ENCODE measurements at places on chromosomes 5 and 9. TPM values are rescaled to one million over a fixed set of nuclear protein-coding genes. Genes with fewer than 3 reads are reported as not detected.

DNA sequence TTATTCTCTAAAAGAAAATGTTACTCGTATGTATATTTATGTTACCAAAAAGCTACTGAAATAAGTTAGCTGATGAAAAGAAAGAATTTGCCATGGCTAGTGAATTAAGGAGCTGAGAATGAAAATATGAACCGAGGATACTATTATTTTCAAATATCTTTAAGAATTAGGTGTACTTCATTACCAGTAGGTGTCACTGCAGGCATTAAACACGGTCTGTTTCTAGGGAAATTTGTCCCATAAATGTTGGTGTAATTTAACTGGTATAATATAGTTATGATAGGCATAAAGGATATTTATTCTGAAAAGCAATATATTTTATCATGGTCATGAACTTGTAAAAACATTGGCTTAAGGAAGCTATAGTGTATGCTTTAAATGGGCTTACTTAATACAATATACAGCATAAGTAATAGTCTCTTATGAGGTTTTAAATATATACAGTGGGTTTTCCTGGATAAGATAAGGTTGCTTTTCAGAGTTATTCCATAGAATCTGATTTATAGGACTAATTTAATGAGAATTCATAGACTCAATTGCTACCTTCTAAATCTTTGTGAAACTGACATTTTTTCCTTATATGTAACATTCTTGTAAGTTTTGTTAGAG lies 72.4 kb upstream of the MPDZ start:
- no peaks in the 10 kb centered on the region for H3K27me3 ChIP-seq
- no peak overlapping the region for H3K4me3 ChIP-seq
- H3K4me1 ChIP-seq: no peaks in the 10 kb centered on the region
- no peaks in the 10 kb centered on the region for H3K36me3 ChIP-seq

DNA sequence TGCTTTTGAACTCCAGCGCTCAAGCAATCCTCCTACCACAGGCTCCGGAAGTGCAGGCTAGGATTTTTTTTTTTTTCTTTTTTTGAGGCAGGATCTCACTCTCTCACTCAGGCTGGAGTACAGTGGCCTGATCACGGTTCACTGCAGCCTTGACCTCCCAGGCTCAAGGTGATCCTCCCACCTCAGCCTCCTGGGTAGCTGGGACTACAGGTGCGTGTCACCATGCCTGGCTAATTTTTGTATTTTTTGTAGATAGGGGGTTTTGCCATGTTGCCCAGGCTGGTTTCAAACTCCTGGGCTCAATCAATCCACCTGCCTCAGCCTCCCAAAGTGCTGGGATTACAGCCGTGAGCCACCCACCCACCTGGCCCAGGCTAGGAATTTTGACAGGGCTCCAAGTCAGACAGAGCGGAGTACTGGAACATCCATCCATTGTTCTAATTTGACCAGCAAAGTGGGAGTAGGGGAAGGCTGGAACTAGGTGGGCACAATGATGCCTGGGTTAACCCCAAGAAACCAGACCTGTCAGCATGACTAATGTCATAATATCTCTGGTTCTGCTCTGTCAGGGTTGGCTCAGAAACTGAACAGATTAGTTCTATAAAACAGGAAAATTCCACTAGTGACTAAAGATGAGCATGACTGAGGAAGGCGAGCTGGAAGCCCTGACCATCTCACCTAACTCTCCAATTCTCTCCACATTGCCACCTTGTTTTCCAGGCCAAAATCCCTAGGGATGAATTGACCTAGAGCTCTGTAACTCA lies 9.2 kb downstream of the ZBTB5 start:
- H3K4me3 ChIP-seq: no peak overlapping the region
- DNase-seq: no peak
- H3K4me1 ChIP-seq: no peaks in the 10 kb centered on the region
- no peaks in the 10 kb centered on the region for H3K27me3 ChIP-seq

- no peak for DNase-seq
- no peak overlapping the region for H3K27ac ChIP-seq
- H3K4me1 ChIP-seq: no peaks in the 10 kb centered on the region
- H3K36me3 ChIP-seq: no peaks in the 10 kb centered on the region
- H3K27me3 ChIP-seq: no peaks in the 10 kb centered on the region
These were observed 93.9 kb upstream of the EDIL3 start for GRCh38 chr5:84478603-84479002.

DNA sequence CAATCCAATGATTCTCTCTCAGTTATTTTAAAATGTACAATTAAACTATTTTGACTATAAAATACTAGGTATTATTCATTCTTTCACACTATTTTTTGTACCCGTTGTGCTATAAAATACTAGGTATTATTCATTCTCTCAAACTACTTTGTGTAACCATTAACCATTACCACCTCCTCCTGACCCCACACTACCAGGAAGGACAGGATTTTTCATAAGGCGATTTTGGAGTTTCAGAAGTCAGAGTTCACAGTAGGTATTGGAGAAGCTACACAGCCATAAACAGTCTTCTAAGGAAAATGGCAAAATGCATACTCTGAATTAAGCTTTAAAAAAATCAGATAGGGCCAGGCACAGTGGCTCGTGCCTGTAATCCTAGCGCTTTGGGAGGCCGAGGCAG lies 35.1 kb upstream of the TMEM252 start:
- no peaks in the 10 kb centered on the region for H3K4me1 ChIP-seq
- H3K4me3 ChIP-seq: no peak overlapping the region
- H3K36me3 ChIP-seq: no peaks in the 10 kb centered on the region
- no peak overlapping the region for H3K27ac ChIP-seq

GRCh38 chr9:95511616-95511931 lies 5.2 kb downstream of the PTCH1 start:
- H3K4me1 ChIP-seq: peaks cover 60% of the 10 kb centered on the region
- no peak overlapping the region for H3K27ac ChIP-seq
- no peak overlapping the region for H3K4me3 ChIP-seq
- peaks cover 24% of the 10 kb centered on the region for H3K27me3 ChIP-seq

DNA sequence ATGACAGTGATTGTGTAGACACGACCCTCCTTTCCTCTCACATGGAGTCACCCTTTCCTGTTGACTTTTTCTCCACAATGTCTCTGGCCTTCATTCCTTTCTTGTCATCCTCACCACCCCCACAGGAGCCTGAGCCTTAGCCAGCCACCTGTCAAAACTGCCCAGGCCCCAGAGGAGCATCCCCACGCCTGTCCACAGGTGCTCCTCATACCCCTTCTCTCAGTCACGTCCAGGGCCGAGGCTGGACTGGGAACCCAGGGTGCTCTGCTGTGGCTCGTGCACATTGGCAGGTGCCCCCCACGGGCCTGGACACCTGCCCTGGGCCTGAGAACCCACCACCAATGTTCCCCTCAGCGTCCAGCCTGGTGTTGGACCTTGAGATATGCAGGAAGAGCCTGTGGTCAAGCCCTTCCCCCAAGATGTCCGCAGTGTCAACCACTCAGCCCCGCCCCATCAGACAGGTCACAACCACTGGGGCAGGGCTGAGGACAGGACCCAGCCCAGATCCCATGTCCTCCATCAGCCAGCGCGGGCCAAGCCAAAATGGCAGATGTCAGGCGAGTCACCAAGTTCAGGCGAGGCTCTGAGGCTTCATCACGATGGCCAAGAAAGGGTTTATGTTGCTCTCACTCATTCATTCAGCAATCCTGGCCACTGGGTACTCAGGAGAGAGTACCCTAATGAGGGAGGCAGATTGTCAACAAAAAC lies 65.8 kb upstream of the STXBP1 start:
- no peaks in the 10 kb centered on the region for H3K36me3 ChIP-seq
- no peak overlapping the region for H3K4me3 ChIP-seq
- no peaks in the 10 kb centered on the region for H3K27me3 ChIP-seq
- H3K4me1 ChIP-seq: no peaks in the 10 kb centered on the region
- H3K27ac ChIP-seq: no peak overlapping the region
- no peak for DNase-seq

GRCh38 chr5:158911693-158912363 lies 187.9 kb downstream of the EBF1 start:
- no peak for DNase-seq
- no peak overlapping the region for H3K4me3 ChIP-seq
- H3K4me1 ChIP-seq: no peaks in the 10 kb centered on the region
- H3K27ac ChIP-seq: no peak overlapping the region
- H3K27me3 ChIP-seq: peaks cover 2% of the 10 kb centered on the region
- no peaks in the 10 kb centered on the region for H3K36me3 ChIP-seq

The CER1 gene
- polyA plus RNA-seq: not detected

Measured in CD4-positive, CD25-positive, alpha-beta regulatory T cell (primary cell).